ENCODE measurements at places on chromosomes 7 and 10.

DNA sequence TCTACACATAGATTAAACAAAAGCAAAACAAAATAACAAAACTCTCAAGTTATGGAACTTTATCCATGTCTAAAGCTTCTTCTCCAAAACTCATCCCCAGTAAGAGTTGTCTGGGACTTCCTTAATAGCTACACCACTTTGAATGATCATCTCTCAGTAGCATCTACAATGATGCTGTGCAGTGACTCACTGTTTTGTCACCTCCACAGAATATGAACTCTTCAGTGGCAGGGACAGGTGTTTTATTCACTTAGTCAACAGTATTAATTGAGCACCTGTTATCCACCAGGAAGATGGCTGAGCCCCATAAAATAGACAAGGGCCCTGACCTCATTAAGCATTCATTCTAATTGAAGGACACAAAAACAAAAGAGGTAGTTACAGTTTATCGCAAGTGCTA, 350.7 kb downstream of the ELMO1 start:
- DNase-seq: no peak

DNA sequence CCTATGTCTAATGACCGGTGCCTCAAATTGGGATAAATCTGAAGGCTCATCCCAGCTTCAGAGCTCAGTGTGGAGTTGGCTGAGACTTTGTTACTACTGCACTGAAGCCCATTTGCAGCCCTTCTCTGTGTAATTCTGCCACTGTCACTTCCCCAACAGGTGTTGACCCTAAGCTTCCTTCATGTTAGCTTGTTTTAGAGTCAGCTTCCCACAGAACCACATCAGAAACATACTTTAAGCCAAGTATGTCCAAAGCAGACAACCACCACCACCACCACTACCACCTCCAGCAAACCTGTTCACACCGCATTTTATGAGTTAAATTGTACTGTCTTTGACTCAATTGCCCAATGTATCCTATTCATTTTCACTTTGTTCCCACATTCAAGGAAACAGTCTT, 25.2 kb upstream of the GNAT3 start:
- no peak for DNase-seq

DNA sequence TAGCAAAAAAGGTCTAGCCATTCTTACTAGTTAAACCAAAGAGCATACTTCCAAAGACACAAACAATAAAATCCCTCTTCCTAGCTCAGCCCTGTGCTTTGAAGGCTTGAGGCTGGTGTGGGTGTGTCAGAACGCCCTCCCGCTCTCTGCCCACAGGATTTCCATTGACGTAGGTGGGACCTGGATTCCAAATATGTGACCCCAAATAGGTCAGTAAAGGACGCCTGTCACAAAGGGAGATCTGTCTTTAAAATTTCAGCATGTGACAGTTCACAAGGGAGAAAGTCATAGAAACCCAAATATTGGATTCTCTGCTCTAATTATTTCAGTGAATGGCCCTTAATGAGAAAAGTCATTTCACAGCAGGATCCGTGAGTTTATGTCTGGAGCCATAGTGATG, 39.9 kb upstream of the LYZL1 start:
- no peak for DNase-seq

DNA sequence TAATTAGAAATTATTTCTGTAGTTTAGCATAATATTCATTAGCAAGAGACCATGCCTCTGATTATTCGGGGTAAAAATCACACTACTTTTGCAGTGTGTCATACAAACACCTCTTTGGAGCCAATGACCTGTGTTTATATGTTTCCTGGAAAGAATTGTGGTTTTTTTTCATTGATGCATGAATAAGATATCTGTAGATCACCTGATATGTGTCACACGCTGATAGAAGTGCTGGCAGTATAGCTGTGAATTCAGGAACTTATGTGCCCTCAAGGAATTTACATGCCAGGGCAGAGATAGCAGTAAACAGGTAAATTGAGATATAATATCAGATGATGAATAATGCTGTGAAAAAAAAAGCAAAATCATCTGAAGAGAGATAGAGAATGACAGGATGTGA, 118.2 kb downstream of the VPS50 start:
- DNase-seq: no peak

GRCh38 chr10:119448628-119449584, 93.6 kb downstream of the RGS10 start:
- no peak for DNase-seq

DNA sequence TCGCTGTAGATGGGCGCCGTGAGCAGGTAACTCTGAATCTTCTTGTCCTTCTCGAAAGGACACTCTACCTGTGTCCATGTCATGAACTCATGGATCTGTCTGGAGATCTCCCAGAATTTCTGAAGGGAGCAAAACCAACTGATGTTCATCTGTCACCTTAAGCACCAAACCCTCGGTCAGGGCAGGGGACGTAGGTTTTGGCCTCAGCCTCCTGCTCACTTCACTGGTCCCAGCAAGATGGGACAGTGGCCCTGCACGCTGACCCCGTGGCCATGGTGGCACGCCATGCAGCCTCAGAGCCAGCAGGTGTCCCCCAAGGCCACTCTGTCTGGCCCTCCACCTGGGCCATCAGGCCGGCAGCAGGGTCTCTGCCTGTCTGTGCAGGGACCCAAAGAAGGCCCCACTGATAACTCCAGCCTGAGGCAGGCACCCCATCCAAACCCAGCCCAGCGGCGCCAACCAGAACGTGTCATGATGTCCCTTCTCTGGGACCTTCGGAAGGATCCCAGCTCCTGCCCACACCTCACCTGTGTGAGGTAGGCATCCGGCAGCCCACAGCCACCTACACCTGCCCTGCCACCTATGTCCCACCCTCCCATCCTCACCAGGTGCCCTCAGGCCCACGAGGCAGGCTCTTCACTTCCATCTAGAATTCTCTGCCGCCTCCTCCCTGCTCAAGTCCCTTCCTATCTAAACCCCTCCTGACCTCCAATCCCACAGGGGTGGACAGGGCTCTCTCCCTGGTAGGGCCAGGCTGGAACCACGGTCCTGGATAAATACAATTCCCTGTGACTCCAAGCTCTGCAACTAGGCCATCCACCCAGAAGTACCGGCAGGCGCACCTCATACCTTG, 59.0 kb downstream of the CSGALNACT2 start:
- DNase-seq: no peak

GRCh38 chr7:130793855-130794618, 60.0 kb upstream of the KLF14 start:
- DNase-seq: no peak

DNA sequence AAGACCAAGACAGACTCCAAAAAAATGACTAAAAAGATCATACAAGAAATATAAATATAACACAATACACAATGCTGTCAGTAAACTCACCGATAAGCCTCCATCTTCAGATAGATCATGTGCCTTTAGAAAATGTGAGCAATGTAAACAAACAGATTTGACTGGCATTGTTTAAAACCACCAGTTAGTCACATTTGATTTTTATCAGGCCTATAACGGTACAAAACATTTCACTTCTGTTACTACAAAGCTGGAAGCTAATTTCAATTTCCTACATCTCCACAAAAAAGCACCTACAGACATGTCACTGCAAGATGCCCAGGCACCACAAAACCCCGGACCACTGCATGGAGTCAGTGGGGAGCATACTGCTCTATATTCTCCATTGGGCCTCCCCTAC, 18.9 kb downstream of the SGMS1 start:
- DNase-seq: no peak

- DNase-seq: no peak
These were observed 380.1 kb downstream of the HPSE2 start for GRCh38 chr10:98855403-98856189.

DNA sequence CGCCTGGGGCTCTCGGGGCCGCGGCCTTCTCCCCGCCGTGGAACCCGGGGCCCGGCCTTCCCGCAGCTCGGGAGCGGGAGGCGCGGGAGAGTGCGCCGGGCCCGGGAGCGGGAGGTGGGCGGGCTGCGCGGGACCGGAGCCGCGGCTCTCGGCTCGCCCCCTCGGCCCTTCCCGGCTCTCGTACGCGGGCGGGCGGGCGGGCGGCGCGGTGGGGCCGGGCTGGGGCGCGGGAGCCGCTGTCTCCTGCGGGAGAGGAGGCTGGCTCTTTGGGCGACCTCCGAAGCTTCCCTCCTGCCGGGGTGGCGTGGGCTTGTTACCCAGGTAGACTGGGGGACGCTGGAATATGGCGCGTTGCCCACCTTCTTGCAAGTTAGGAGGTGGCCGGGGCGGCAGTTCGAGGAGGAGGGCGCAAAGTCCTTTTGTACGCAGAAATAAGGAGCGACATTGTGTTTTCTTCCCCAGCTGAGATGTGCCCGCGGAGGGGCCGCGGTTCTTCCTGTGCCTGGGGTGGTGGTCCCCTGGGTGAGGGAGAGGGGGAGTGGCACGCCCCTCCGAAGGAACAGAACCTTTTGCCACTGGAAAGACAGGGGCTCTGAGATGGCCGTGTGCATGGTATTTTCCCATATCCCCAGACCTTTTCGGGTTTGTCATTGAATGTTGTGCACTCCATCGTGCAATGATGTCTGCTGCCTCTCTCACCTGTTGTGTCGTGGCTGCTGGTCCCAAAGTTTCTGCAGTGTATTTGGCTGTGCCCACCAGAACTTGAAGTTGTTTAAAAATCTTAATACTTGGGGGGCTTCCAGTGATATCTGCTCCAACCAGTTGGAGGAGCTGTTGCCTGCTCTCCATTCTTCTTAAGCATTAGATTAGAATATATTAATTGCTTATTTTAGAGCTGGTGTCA, 844 bp downstream of the NRF1 start:
- DNase-seq: peak; percentile 66

GRCh38 chr7:136139417-136139816, 162.3 kb upstream of the MTPN start:
- DNase-seq: no peak

DNA sequence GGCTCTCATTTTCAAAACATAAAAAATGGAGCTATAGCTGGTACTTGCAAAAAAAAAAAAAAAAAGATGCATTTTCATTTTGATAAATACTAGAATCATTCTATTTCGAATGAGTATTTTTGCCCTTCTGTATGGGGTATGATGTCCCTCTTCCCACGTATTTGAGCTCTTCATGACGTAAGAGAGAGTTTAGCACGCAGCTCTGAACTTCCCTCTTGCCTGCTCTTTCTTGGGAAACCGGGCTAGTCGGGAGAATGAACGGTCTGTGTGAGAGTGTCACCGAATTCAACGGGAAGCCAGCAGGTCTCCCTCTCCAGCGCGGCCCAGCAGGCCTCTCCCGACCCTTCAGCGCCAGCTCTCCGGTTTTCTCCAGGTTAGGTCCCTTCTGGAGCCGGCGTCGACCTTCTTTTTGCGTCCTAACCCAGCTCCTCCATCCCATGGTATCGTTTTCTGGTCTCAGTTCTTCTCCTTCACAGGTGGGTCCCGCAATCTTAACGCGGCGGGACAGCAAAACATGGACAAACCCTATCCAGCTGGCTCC, 159.2 kb upstream of the PITRM1 start:
- no peak for DNase-seq

DNA sequence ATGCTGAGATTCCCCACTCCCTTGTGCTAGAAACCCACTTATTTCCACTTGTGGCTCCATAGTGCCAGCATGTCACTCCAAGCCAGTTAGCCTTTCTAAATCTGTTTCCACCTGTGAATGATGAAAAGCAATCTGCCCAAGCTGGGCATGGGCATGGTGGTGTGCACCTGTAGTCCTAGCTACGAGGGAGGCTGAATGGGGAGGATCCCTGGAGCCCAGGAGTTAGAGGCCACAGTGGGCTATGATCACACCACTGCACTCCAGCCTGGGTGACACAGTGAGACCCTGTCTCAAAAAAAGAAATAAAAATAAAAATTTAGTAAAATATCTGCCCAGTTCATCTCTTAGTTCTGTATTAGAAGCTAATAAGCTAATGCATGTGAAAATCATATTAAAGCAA, 5.0 kb upstream of the PTF1A start:
- DNase-seq: no peak

- DNase-seq: no peak
These were observed 33.8 kb downstream of the WIPI2 start for GRCh38 chr7:5223646-5224340.

DNA sequence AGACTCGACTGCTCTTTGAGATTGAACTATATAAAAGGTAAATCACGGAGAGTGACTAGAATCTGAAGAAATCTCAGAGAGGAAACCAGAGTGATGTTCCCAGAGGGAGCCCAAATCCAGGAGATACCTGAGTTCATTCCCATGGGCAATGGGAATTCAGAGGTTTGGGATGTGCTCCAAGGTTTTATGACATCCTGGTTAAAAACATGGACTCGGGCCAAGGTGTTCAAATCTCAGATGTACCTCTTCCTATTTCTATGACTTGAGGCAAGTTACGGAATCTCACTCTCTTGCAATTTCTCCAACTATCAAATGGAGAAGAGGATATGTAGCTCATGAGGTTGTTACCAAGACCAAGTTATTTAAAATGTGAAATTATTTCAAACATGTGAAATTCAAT, 54.5 kb upstream of the RAB18 start:
- no peak for DNase-seq

DNA sequence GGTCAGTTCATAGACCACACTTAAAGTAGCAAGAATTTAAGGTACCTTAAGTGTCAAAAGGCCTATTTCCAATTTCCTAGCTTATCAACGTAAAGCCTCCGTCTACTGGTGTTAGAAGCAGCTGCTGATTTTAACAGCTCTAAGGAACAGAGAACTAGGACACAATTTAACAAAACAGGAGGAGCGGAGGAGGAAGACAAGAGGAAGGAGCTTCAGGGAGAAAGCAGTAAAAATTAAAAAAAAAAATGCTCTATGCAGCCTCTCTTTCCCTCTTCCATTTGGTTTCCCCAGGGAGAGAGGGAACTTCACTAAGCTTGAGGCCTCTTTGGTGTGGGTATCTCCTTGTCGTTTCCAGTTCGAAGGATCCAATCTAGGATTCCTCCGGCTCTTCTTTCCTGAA, 22.7 kb downstream of the ARHGAP21 start:
- DNase-seq: no peak

DNA sequence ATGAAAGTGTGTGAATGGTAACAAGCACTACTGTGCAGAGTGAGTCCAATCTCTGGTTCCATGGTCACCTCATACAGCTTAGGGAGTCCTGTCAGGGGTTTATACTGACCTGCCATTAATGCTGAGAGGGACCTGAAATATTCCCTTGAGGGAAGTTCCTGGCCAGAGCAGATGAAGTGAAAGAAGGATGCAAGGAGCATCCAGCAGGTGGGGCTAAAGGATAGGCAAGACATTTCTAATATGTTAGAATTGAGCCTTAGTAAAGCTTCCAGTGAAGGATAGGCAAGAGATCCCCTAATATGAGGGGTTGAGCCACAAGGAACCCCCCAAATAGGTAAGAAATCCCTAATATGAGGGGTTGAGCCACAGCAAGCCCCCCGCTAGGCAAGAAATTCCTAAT, 25.5 kb upstream of the FAM221A start:
- no peak for DNase-seq

- peak; percentile 85 for DNase-seq
These were observed 14.3 kb downstream of the MOSPD3 start for GRCh38 chr7:100626530-100627237.

DNA sequence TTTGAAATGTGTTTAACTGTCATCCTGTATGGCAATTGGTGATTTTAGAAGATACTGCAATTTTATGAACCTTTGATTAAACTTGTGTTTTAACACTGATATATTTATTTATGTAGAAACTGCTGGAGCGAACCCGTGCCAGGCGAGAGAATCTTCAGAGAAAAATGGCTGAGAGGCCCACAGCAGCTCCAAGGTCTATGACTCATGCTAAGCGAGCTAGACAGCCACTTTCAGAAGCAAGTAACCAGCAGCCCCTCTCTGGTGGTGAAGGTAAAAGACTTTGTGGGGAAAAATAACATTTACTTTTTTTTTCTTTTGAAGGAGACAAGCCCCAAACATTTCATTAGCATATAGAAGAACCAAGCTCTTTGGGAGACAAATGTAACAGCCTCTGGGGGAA, 6.5 kb downstream of the ANLN start:
- no peak for DNase-seq

GRCh38 chr7:75993689-75994387, 557 bp downstream of the TMEM120A start:
- peak; percentile 60 for DNase-seq

Data from right forelimb (tissue), 1 donor.